ENCODE measurements at places on chromosomes 1 and 21. TPM values are rescaled to one million over a fixed set of nuclear protein-coding genes. Genes with fewer than 3 reads are reported as not detected.

Gene HOOK1
- polyA plus RNA-seq = 82.2 TPM

DNA sequence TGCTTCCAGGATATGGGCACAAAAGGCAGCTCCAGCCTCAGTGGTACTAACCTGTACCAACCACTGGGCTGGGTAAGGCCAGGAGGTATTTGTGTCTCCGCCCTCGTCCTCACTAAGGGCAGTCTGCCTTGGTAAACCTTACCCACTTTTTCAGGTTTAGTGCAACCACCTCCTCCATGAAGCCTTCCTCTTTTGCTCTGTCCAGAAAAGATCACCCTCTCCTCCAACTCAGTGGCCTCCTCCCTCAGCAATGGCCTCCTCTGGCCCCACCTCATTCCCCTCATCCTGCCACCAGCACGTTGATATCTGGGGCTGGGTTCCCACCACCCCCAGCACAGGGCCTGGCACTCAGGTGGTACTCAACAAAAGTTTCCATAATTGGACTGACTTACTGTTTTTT is 161.5 kb downstream of the GRIK3 start:
- no peak for DNase-seq

- DNase-seq = peak; percentile 66
These were observed 15.8 kb upstream of the CDCA8 start for GRCh38 chr1:37676281-37677142.

Gene SYF2
- 122 TPM for polyA plus RNA-seq

Gene SPATA21
- polyA plus RNA-seq = not detected

GRCh38 chr1:174654560-174654959 is 206.8 kb downstream of the GPR52 start:
- DNase-seq = no peak

GRCh38 chr1:160838888-160839287 is 23.8 kb downstream of the CD244 start:
- DNase-seq = no peak

Gene COL9A2
- 39.4 TPM for polyA plus RNA-seq

DNA sequence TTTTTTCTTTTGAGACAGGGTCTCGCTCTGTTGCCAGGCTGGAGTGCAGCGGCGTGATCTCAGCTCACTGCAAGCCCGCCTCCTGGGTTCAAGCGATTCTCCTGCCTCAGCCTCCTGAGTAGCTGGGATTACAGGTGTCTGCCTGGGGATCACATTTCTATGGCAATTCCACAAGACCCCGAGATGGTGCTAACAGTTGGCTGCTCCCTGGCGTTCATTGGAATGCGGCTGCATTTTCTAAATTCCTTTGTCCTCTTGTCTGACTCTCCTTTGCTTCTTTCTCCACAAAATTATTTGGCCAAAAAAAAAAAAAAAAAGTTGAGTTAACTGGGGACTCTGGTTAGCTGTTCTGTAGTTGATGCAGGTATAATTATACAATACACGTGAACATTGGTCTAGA is 176.4 kb downstream of the ETS2 start:
- DNase-seq = no peak
